ENCODE measurements at places on chromosomes 2 and 18.

DNA sequence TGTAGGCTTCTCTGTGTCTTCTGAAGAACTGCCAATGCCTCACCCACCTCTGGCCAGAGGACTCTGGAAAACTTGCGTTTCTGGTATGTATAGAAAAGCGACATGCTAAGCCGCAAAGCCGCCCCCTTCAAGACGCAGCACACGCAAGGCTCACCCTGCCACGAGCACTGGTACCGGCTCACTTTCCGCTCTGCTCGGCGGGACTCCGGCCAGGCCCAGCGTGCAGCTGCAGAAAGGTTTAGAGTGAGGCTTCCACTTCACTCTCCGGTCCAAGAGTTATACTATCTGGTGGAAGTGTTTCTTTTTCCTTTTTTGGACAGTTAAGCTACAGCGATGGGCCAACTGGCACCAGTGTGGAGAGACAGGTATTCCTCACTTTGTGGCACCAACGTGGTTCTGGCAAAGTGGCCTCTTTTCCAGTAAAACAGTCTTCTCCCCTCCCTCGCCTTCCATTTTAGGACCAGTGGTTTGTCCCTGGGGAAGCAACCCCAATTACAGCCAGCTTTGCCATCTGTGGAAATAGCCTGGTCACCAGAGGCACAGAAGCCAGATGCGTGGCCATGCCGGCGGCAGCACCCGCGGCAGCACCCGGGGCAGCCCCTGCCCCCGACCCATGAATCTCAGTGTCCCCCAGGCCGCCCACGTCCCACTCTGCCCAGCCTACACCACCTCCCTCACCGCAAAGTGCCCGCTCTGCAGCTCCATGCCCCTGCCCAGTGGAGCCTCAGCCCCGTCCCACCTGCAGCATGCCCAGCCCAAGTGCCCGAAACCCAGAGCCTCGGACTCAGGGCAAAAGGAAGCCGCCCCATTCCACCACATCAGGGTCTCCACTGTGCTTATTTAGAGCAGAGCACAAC, 91.6 kb upstream of the CTDP1 start:
- no peak for DNase-seq

DNA sequence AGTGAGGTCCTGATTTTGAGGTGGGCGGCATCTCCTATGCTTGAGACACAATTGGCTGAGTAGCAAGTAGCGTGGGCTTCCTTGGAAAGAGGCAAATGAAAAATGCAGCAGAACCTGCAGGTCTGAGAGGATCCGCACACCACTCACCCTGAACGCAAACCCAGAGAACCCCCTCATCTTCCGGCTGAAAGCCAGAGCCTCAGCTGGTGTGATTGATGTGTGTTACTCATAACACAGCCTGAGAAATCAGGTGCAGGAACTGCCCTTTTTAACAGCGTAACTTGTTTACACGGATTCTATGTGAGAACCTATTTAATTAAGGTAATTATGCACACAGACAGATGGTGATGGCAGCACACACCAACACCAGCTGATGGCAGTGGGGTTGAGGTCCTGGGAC, 123.4 kb downstream of the MRO start:
- no peak for DNase-seq

DNA sequence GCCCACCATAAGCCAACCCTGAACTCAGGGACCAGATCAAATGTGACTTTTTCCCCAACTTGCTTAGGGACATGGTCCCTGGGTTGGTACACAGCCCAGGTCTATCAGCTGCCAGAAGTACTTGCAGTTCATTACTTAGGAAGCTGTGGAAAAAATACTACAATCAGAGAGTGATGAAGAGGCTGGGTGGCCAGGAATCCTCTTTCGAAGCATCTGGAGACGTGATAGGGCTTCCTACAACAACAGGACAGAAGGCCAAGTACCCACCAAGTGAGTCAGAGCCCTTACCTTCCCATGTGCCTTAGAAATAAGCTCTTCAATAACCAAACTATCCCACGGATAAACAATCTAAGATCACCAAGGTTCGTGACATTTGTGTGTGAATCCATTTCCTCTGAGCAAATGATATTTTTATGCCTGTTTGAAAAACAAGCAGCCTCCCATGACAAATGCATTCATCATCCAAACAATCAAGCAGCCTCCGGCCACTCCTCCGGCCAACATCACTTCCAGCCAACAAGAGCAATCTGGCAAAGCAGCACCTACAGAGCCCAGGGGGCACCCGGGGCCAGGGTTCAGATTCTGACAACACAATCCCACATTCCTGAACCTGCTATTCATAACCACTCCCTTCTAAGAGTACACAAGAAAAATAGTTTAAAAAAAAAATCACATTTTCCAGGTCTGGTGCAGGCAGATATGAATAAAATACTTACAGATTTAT, 26.4 kb downstream of the TBC1D8 start:
- DNase-seq = peak; percentile 99

- no peak for DNase-seq
Observed at GRCh38 chr2:186913870-186914269, 64.9 kb upstream of the ZSWIM2 start.

- no peak for DNase-seq
Observed at GRCh38 chr18:12883372-12883683, 709 bp downstream of the PTPN2 start.

DNA sequence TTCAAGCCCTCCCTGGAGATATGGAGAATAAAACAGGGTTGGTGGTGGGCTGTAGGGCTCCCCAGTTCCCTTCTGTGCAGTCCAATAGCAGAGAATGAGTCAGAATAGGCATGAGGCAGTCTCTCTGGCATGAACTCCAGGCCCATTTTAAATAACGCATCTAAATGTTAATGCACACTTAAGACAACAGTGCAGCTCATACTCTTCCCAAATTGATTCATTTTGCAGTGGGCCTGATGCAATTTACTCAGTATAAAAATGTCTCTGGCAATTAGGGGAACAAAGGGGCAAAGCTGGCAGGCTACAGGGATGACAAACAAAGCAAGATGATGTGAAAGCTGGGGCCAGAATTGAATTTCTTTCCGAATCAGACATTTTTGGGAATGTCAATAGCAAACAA, 402.8 kb downstream of the CLIP4 start:
- no peak for DNase-seq

- DNase-seq = no peak
Observed at GRCh38 chr2:226883296-226883795, 47.5 kb downstream of the RHBDD1 start.

Measured in SW 1271 (cell line).